ENCODE measurements at places on chromosomes 11 and 22. TPM values are rescaled to one million over a fixed set of nuclear protein-coding genes. Genes with fewer than 3 reads are reported as not detected.

Gene ENTHD1
- 0.15 TPM for total RNA-seq

Gene SELENOM
- total RNA-seq, result 26.6 TPM

Gene PHLDA2
- total RNA-seq, result 22.0 TPM

Gene RFPL3
- not detected for total RNA-seq

DNA sequence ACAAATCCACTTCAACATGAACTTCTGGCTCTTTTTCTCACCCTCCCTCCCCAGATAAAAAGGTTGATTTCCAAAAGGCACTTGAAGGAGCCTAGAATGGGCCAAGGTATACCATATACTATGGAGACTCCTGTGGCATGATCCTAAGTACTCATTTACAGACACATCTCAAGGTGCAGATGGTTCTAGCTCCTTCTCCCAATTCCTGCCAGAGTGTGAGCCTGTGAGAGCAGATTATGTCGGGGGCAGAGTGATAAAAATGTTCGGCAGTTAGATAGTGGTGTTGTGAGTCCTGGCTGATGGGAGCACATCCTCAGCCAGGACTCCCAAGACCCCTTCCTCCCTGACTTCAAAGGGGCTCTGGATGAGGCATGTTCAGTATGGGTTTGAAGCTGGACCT is 8.2 kb upstream of the SEC14L3 start:
- no peak for DNase-seq

- DNase-seq, result no peak
These were observed 114.0 kb downstream of the ABTB2 start for GRCh38 chr11:34243600-34244464.
